ENCODE measurements at places on chromosomes 16 and 17. TPM values are rescaled to one million over a fixed set of nuclear protein-coding genes. Genes with fewer than 3 reads are reported as not detected.

The EFCAB13 gene
- total RNA-seq = 13.5 TPM

The TM4SF5 gene
- total RNA-seq = not detected

GRCh38 chr17:6927290-6928126 is 68.3 kb upstream of the ALOX12 start:
- H3K36me3 ChIP-seq = no peaks in the 10 kb centered on the region
- H3K27ac ChIP-seq = no peak overlapping the region
- no peak overlapping the region for H3K4me3 ChIP-seq

- H3K27ac ChIP-seq = no peak overlapping the region
- H3K4me3 ChIP-seq = no peak overlapping the region
- H3K27me3 ChIP-seq = no peaks in the 10 kb centered on the region
Measured at GRCh38 chr16:57619606-57620334, 8.7 kb upstream of the ADGRG1 start.

The TMEM114 gene
- not detected for total RNA-seq

The UTS2R gene
- not detected for total RNA-seq

- H3K27me3 ChIP-seq = no peaks in the 10 kb centered on the region
- H3K4me1 ChIP-seq = no peaks in the 10 kb centered on the region
- H3K4me3 ChIP-seq = no peak overlapping the region
- H3K27ac ChIP-seq = no peak overlapping the region
Measured at GRCh38 chr17:54007855-54008254, 185.1 kb downstream of the KIF2B start.

DNA sequence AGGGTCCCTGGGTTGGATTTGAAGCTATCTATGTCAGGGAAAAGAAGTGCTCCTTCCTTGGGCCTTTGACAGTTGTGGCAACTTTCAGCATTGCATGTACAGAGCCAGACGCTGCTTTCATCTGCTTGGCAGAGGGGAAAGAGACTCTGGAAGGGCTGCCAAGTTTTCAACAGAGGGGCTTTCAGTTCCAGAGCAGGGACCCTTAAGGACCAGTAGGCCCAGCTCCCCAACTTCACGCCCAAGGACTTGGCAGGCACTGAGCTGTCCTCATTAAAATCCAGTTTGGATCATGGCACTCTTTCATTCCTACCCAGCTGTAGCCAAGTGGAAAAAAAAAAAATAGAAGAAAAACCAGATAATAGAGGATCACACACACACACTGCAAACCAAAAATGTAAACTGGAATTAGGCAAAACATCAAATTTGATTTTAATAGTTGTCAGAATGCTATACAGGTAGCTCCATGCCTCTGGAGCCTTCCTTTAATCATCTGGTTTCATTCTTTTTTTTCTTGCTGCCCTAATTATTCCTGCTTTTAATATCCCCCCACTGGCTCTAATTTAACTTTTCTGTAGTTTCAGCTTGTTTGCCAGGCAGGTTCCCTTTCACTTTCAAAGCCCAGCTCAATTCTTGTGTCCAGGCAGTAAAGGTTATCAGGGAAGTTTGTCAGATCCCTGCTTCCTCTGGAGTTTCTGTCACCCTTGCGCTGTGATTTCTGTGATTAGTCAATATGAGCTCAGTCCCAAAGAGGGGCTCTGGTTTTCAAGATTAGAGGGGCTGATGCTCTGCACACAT is 702.6 kb upstream of the CDH8 start:
- no peaks in the 10 kb centered on the region for H3K4me1 ChIP-seq
- H3K27me3 ChIP-seq = no peaks in the 10 kb centered on the region
- no peaks in the 10 kb centered on the region for H3K36me3 ChIP-seq
- no peak overlapping the region for H3K4me3 ChIP-seq
- DNase-seq = no peak

The ALDH3A1 gene
- total RNA-seq = not detected

The SDR42E1 gene
- 4.5 TPM for total RNA-seq

- no peaks in the 10 kb centered on the region for H3K36me3 ChIP-seq
- H3K27me3 ChIP-seq = no peaks in the 10 kb centered on the region
- H3K4me3 ChIP-seq = no peak overlapping the region
Measured at GRCh38 chr17:79045842-79046196, 21.9 kb downstream of the C1QTNF1 start.

DNA sequence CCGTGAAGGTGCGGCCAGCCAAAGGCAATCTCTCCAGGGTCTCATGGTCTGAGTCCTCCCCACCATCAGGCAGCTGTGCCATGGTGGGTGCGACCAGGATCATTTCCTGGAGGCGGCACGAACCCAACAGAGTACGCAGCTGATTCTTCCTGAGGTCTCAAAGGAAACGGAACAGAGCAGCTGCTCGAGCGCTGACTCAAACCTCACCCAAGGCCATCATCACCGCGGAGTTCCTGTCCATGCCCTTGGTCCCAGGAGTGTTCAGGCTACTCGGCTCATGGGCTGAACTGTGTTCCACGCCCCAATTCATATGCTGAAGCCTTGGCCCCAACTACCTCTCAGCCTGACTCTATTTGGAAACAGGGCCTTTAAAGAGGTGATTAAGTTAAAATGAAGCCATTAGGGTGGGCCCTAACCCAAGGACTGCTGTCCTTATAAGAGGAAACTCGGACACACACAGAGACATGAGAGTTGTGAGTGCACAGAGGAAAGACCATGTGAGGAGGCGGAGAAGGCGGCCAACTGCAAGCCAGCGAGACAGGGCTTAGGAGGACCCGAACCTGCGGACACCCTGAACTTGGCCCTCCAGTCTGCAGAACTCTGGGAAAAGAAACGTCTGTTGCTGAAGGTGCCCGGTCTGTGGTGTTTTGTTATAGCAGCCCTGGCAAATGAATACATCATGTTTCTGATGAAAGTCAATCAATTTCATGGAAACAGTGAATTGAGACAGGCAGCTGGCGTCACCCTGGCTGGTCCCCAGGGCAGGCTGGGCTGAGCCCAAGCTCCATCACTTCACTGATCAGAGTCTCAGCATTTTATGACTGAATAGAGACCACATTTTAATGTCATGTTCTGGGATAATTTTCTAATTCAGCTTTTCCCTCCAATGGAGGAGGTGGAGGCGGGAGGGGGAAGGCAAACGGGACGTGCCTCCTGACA is 13.7 kb downstream of the MXRA7 start:
- H3K27me3 ChIP-seq = no peaks in the 10 kb centered on the region
- H3K36me3 ChIP-seq = no peaks in the 10 kb centered on the region
- DNase-seq = no peak
- H3K27ac ChIP-seq = no peak overlapping the region

GRCh38 chr16:8936421-8936820 is 27.3 kb downstream of the USP7 start:
- no peak overlapping the region for H3K27ac ChIP-seq
- peak; percentile 60 for DNase-seq

All from CD4-positive, alpha-beta T cell (primary cell).